ENCODE measurements at places on chromosomes 6 and 20. TPM values are rescaled to one million over a fixed set of nuclear protein-coding genes. Genes with fewer than 3 reads are reported as not detected.

GRCh38 chr20:51489611-51490010 is 52.9 kb downstream of the NFATC2 start:
- DNase-seq = no peak

- no peak for DNase-seq
These were observed 69.2 kb downstream of the ATG5 start for GRCh38 chr6:106256201-106256968.

DNA sequence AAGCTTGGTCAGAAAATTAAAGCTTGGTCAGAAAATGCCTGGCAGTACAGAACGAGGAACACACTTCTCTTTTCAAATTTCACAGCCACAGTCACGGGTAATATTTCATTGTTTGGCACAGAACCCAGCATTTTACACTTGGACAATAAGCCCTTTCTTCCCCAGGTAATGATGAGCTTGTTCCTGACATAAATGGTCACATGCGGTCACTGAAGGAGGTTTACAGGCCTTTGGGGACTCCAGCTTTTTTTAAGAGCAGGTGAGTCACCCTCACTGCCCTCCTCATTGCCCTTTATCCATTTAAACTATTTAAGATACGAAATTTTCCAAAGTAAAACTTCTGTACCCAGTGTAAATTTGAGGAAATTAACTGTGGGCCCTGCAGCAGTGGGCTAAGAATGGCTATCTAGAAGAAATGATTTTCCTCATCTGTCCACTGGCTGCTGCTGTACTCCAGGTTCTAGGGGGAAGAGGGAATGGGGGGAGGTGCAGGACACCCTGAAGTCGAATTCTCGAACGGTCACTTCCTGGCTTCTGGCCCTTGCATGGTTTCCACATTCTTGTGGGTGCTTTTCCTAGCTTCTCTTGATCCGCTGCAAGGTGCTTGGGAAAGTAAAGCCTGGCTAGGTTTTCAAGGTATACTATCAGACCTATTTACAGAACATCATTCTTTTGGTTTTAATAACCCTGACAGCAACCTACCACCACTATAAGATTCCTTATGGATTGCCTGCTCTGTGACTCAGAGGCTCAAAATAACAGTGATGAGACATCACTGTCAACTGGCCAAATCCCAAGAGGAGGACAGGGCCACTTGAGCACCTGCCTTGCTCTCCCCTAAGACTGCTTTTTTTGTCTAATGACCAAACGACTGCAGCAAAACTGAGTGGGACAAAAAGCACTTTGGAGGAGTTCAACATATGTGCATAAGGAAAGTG is 75.8 kb downstream of the PREP start:
- DNase-seq = no peak

GRCh38 chr20:23289249-23289648 is 61.3 kb upstream of the NXT1 start:
- DNase-seq = no peak

TMEM200A gene
- total RNA-seq = 34.0 TPM

Data from occipital lobe (tissue), 3 donors.